ENCODE measurements at places on chromosomes 16 and 17.

- DNase-seq = no peak
Observed at GRCh38 chr16:88692861-88693260, 6.6 kb upstream of the SNAI3 start.

DNA sequence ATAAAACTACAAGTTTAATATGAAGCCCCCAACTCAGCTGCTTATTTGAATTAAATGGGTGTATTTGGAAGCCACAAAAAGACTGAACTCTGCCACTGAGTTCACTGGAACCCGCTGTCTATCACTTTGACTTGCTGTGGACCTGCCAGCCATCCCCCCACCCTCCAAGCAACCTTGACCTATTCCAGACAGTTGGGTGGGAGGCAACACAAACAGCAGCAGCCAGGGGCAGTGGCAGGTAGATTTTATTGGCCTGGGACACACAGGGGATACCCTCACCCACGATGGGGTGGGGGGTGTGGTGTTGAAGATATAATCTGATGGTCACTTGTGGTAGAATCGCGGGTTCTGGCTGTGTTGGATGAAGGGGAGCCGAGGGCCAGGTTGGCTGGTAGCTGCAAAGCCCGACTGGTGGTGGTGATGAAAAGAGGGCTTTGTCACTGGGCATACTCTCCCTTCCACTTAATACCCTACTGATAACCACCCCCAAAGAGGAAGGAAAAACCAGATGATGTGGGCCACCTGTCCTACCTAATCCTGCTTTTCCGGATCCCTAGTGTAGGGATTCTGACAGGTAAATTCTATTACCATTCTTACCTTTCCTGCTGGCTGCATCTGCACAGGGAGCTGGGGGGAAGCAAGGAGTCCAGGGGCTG is 2.6 kb downstream of the GPS2 start:
- no peak for DNase-seq

- DNase-seq = no peak
Observed at GRCh38 chr16:84562174-84562815, 55.6 kb downstream of the COTL1 start.

GRCh38 chr16:22374311-22375116 is at the start of gene CDR2:
Gene CDR2, minus strand, starts transcription at chr16:22374619. Its CDS starts 310 bp downstream, at chr16:22374309.
- DNase-seq = peak; percentile 95

- DNase-seq = no peak
Observed at GRCh38 chr16:88655053-88655732, 4.3 kb upstream of the CYBA start.

DNA sequence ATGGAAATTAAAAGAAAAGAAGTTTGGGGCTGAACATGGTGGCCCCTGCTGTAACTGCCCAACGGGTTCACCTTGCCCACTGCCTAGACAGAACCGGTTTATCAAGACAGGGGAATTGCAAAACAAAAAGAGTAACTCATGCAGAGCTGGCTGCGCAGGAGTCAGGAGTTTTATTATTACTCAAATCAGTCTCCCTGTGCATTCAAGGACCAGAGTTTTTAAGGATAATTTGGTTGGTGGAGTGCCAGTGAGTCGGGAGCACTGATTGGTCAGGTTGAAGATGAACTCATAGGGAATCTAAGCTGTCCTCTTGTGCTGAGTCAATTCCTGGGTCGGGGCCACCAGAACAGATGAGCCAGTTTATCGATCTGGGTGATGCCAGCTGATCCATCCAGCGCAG is 4.4 kb upstream of the SCPEP1 start:
- no peak for DNase-seq

GRCh38 chr17:10737168-10737622 is 7.4 kb upstream of the TMEM220 start:
- no peak for DNase-seq

- no peak for DNase-seq
Observed at GRCh38 chr16:81279392-81279791, 35.4 kb upstream of the GAN start.

DNA sequence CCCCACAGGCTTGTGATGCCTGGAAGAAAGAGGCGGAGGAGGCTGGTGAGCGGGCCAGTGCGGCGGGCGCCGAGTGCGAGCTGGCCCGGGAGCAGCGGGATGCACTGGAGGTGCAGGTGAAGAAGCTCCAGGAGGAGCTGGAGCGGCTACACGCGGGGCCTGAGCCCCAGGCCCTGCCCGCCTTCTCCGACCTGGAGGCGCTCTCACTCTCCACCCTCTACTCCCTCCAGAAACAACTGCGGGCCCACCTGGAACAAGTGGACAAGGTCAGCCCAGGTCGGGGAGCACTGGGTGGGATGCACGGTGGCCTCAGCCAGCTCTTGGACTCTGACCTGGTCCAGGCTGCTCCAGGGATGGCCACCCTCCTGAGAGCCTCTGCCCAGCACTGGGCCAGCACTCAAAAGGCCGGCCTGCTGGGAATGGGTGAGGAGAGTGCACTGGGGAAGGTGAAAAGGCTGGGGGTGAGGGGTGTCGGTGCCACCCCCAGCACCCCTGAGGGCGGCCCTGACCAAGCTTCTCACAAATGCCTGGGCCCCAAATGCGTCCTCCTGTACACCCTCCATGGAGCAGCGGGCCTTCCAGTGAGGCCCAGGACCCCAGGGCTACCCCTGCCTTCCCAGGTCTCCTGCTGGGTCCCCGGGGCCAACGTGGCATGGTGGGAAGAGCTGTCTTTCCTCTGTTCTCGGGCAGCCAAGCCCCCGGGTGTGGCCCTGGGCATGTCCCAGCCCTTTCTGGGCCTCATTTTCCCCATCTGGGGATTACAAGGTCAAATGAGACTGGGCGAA is 20.8 kb downstream of the UNC13D start:
- DNase-seq = no peak

DNA sequence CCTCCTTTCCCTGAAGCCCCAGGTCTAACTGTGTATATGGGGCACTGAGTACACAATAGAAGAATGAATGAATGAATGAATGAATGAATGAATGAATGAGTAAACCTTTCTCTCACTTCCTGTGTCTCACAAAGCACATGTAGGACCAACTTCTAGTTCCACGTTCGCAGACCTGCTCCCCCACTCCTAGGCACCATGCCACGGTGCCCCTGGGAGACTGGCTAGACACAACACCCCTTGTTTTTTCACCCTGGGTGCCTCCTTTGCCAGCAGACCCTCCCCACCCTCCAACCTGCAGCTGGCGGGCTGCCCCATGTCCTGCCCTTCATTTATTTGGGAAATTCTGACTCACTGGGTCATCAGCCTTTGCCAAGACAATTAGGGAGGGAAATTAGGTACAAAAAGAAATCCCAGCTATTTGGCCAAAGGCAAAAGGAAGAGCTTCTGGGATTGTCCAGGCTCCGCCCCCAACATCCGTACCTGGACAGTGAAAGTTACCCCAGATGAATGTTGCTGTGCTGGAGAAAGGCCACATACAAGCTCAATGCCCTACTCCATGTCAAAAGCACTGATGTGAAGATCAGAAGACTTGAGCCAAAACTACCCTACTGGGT is 7.7 kb downstream of the CES1 start:
- no peak for DNase-seq

DNA sequence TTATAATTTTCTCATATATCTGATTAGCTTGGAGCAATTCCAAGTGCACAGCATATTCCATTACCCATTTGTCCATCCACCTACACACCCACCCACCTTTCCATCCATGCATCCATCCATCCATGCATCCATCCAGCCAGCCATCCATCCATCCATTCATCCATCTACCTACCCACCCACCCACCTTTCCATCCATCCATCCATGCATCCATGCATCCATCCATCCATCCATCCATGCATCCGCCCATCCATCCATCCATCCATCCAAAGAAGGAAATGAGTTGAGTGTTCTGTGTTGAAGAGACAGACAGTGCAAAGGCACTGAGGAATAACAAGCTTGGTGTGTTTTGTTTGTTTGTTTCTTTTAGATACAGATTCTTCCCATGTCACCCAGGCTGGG is 78.7 kb upstream of the FAM20A start:
- no peak for DNase-seq

DNA sequence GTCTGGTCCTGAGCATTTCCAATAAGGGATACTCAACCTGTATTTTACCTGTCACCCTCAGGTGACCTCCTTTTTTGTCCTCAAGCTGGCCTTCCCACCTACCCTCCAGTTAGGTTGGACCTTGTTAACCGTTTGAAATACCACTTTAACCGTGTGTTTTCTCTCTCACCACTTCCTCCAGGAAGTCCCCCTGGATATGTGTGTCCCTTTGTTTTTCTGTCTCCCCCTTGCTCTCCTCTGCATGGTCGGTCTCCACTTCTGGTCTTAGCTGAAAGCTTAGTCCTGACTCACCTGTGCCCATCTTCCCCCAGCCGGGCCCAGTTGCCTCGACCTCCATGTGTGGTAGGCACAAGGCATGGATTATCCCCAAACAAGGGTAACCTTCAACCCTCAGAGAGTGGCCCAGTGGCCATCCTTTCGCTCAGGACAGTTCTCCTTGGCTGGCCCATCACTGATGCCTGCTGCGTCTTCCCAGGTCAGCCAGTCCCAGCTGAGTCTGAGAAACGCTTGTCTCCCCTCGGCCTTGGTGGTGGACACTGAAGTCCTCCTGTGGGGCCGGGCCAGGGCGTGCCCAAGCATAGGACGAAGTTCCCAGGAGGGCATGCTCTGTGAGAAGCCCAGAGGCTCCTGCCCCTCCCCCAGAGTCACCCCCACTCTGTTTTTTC is 20.0 kb downstream of the LASP1 start:
- DNase-seq = no peak

- DNase-seq = no peak
Observed at GRCh38 chr16:31354394-31355291, at the start of gene ITGAX. Gene ITGAX, plus strand, starts transcription at chr16:31355176. Its CDS starts 79 bp downstream, at chr16:31355255.

GRCh38 chr17:6823011-6823442 is 8.5 kb downstream of the TEKT1 start:
- no peak for DNase-seq

GRCh38 chr16:81585785-81586184 is 141.2 kb downstream of the CMIP start:
- DNase-seq = no peak

DNA sequence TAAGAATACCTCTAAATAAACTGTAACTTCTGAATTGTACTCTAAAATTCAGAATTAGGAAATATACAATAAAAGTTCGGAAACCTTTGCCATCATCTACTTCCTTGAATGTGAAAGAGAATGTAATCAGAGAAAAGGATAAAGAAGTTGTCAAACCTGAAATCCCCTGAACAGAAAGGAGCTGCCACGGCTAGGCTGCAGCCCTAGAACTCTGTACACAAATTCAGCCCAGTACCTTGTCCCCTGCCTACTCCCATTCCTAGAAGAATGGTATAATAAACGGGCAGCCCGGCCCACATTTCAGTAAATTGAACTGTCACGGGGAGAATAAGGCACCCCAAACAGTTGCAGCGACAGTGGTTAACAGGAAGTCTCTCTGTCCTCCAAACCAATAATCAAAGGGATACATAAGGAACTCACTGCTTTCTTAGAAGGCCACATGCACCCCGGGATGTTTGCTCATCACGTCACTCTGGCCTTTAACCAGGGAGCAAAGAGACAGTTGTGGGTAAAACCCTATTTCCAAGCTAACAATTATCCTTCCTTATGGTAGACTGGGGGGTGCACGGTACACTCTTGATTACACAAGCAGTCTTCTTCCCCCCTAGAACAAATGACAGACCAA is 24.3 kb upstream of the RFFL start:
- DNase-seq = no peak

DNA sequence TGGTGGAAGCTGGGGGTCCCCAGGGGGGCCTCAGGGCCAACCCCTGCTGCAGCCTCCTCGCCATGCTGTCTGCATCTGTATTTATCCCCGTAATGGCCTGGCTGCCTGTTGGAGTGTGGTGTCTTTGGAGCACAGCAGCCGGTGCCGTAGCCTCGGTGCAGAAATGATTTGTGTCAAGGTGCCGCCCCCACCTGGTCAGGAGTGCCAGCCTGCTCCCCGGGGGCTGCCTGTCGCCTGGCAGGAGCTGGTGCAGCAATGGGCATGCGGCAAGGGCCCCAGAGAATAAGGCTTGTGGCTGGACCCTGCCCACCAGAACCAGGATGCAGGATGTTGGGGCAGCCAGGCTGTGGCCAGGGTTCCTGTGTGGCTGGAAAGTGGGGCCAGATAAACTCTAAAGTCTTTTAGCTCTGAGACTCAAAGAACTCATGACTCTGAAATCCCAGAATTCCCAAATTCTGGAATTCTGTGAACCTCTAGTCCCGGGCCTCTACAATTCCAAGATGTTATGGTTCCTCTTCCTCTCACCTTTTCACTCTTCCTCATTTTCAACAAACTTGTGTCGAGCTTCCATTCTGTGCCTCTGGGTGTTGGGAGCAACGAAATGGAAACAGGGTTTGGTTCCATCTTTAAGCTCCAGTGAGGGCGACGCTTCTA is 5.9 kb downstream of the CPNE2 start:
- DNase-seq = no peak

DNA sequence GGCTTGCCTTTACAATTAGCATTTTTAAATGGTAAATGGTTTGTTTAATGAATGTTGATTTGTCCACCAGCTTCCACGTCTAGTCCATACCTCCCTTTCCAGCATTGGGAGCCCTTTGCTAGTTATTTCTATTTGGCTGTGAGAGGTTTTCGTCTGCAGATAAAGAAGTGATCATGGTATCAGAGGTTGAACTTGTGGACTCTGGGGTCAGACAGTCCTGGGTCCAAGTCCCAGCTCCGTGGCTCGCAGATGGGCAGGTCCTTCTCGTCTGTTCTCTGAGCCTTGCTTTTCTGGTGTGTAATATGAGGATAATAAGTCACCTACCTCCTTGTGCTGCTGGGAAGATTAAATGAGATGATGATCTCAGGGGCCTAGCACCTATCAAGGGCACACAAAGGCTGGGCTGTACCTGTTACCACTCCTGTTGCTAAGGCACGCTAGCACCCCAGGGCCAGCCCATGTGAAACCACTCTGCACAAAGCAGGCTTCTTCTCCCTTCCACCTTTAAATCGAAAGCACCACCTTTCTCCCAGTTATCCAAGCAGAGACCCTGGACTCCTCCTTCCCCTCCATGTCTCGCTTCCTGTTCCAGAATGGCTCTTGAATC is 103.9 kb downstream of the GNAO1 start:
- DNase-seq = no peak

GRCh38 chr16:4945560-4946502 is 8.9 kb upstream of the PPL start:
- DNase-seq = no peak

- DNase-seq = no peak
Observed at GRCh38 chr16:7888411-7888810, 555.8 kb downstream of the RBFOX1 start.

GRCh38 chr17:29614349-29615047 is 8.2 kb downstream of the CORO6 start:
- DNase-seq = no peak

GRCh38 chr17:57876023-57876865 is 26.4 kb upstream of the MRPS23 start:
- no peak for DNase-seq

DNA sequence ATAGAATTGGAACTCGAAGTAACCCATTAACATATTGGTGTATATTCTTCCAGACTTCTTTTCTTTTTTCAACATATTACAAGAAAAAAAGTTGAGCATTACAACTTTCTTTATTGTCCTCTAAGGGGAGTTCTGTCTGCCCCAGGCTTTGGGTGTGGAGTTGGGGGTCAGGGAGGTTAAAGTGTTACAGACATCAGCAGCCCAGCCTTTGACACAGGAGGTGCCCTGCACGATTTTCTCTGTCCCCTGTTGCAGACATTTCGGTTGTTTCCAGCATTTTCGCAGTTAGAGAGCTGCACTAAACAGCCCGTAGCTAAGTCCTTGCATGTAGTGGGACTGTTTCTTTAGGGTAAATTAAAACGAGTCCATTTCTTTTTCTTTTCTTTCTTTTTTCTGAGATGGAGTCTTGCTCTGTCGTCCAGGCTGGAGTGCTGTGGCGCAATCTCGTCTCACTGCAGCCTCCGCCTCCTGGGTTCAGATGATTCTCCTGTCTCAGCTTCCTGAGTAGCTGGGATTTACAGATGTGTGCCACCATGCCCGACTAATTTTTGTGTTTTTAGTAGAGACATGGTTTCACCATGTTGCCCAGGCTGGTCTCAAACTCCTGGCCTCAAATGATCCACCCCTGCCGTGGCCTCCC is 13.4 kb upstream of the ADCY7 start:
- DNase-seq = no peak

All from renal cortex interstitium (tissue), 15 donors.